ENCODE measurements at places on chromosomes 6 and 20.

DNA sequence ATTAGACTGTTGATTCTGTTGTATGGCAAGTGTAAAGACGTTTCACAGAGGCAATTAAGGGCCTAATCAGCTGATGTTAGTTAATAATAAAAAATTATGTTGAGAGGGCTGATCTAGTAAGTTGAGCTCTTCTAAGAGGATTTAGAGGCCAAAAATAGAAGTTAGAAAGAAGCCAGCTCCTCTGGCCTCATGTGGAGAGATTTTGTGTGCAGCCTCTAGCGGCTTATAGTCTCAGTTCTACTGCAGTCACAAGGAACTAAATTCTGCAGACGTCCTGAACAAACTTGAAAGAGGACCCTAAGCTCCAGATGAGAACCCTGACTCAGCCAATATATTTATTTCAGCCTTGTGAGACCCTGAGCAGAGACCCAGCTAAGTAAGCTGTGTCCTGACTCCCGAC is 498.6 kb downstream of the BTBD3 start:
- DNase-seq: no peak

GRCh38 chr6:21881969-21882465 is 288.5 kb downstream of the SOX4 start:
- DNase-seq: no peak

DNA sequence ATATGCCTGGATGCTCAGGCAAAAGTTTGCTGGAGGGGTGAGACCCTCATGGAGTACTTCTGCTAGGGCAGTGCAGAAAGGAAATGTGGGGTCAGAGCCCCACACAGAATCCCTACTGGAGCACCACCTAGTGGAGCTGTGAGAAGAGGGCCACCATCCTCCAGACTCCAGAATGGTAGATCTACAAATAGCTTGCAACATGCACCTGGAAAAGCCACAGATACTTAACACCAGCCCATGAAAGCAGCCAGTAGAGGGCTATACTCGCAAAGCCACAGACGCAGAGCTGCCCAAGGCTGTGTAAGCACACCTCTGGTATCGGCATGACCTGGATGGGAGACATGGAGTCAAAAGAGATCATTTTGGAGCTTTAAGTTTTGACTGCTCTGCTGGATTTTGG is 60.7 kb upstream of the GJE1 start:
- no peak for DNase-seq

- no peak for DNase-seq
Observed at GRCh38 chr6:157841211-157841840, 18.3 kb downstream of the SNX9 start.

- no peak for DNase-seq
Observed at GRCh38 chr6:147507162-147508041, 1.1 kb upstream of the SAMD5 start.

- no peak for DNase-seq
Observed at GRCh38 chr20:22796469-22797077, 212.2 kb upstream of the FOXA2 start.

GRCh38 chr6:15309611-15310283 is 63.9 kb downstream of the JARID2 start:
- DNase-seq: no peak

DNA sequence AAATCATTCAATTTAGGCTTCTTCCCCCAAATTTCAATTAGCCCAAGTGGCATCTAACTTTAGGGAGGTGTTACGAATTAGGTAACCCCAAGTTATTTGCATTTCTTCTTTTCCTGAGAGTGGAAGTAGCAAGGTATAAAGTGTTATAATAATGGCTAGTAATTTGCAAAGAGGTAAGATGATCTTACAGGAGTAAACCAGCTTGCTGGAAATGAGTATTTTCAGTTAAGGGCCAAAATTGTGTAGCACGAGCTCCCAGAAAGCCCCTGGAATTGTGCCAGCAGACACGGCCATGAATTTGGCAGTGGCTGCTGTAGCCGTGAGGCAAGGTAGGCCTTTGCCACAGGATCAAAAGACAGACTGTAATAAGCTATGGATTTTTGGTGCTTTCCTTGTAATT is 38.0 kb downstream of the CITED2 start:
- no peak for DNase-seq

DNA sequence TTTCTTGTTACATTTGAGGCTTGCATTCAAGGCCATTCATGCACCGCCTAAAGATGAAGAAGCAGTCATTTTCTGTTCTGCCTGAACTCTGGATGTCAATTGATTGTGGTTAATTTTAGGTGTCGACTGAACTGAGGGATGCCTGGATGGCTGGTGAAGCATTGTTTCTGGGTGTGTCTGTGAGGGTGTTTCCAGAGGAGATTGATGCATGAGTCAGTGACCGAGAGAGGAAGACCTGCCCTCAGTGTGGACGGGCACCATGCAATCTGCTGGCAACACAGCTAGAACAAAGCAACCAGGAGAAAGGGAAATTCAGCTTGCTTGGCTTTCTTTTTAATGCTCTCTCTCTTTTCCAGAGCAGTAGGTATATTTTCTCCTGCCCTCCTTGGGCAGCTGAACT is 164.1 kb upstream of the ECI2 start:
- no peak for DNase-seq

GRCh38 chr6:169075915-169076654 is 177.6 kb downstream of the THBS2 start:
- DNase-seq: no peak

GRCh38 chr20:6654513-6655252 is 112.8 kb upstream of the BMP2 start:
- DNase-seq: no peak

- DNase-seq: no peak
Observed at GRCh38 chr6:12718015-12718414, 1.4 kb downstream of the PHACTR1 start.

- DNase-seq: no peak
Observed at GRCh38 chr20:1333462-1334369, 4.8 kb upstream of the SDCBP2 start.

- DNase-seq: no peak
Observed at GRCh38 chr6:4872841-4873240, 96.6 kb downstream of the CDYL start.

DNA sequence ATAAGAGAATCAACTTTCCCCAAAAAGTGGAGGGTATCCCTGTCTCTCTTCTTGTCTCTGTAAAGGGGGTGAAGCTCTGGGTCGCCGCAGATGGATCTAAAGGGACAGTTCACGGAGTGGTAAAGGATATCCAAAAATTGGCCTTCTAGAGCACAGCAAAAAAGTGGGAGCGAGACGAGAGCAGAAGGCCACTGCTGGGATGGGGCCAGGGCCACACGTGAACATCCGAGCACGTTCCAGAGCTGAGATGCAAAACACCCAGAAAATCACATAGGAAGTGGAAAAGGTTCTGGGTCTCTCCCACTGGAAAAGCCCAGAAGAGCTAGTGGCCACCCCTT is 837 bp downstream of the TRAM2 start:
- no peak for DNase-seq

DNA sequence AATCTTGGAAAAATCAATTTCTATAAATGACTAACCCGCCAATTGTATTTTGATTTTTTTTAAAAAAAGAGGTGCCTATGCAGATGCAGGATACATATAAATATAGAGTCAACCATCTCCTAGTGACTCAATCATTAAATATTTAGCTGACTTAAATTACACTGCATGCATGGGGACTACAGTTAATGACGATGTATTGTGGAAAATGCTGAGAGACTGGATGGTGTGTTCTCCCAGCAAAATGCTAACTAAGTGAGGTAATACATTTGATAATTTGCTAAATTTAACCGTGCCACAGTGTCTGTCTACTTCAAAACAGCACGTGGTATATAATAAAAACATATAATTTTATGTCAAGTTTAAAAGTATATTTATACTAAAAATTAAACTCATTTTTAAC is 341.6 kb downstream of the PRKN start:
- DNase-seq: no peak

DNA sequence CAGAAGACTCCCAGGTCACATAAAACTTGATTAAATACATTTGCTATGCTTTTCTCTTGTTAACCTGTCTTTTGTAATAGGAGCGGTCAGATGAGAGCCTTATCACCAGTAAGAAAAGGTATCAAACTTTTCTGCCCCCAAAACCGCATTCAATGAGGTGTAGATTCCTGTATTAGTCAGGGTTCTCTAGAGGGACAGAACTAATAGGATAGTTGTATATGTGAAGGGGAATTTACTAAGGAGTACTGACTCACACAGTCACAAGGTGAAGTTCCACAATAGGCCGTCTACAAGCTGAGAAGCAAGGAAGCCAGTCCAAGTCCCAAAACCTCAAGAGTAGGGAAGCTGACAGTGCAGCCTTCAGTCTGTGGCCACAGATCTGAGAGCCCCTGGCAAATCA is 32.7 kb downstream of the PTPRK start:
- no peak for DNase-seq

DNA sequence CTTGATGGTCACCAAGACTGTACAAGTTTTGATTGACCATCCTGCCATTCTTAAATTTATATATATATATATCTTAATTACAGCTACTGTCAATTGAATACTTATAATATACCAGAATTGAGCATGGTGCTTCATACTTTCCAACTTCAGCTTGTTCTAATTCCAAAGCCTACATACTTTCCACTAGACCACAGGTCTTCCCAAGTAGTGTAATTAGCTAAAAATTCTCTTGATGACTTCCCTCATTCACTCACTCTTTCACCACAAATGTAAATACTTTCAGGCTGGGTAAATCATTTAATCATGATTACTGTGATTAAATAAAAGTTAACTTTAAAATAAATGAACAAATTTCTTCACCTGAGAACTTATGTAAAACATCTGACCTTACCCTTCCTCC is 3.4 kb downstream of the ASF1A start:
- DNase-seq: no peak

DNA sequence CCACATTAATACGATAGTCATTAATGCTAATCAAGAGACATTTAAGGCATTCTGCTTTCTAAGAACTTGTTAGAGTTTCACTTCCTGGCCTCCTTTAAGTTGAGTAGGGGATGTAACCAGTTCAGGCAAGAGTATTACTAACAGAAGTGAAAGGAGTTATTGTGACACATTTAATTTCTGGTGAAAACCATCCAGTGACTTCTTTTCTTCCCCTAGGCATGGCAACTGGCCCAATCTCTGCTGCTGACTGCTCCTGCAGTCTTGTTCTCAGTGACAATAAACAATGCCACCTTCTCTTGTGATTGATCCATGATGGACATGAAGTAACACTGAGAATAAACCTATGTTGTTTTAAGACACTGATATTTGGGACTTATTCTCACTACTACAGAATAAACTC is 130.9 kb upstream of the DEFB112 start:
- no peak for DNase-seq

DNA sequence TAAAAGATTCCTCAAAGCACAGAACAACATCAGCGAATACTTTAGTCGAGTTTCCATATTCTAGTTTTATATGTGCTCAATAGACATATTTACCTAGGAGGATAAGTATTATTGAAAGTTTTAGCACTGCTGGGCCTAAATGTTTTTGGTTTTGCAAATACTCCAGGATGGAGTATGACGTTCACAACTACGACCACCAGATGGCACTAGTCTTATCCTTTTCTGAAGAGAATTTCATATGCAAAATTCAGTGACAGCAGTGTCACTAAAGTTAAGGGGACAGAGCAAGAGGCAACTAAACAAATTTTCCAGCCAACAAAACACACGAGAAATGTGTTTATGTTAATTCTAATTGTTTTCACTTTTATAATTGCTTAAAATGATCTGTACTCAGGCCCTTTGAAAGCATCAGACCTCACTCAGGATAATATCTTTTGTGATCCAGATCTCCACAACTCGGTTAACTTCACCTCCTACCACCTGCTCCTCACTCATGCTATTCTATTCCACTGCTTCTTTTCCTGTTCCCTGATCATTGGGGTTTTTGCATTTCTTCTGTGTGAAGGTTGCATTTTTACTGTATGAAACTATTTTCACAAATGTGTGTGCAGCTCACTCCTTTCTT is 220.8 kb downstream of the TRDN start:
- peak; percentile 26 for DNase-seq

- DNase-seq: no peak
Observed at GRCh38 chr6:16929809-16930208, 168.5 kb upstream of the ATXN1 start.

DNA sequence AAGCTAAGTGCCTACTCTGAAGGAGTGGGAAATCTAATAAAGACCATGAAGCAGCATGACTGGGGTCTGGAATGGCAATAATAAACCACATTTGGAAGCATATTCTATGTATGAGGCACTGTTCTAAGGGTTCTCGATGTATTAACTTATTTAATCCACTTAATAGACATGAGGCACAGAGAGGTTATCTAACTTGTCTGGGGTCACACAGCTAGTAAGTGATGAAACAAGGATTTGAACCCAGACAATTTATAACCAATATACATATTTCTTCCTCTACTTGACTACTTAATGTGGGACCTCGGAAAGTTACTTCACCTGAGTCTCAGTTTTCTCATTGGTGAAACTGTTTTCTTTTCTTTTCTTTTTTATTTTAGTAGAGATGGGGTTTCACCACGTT is 131.3 kb downstream of the PDSS2 start:
- no peak for DNase-seq

DNA sequence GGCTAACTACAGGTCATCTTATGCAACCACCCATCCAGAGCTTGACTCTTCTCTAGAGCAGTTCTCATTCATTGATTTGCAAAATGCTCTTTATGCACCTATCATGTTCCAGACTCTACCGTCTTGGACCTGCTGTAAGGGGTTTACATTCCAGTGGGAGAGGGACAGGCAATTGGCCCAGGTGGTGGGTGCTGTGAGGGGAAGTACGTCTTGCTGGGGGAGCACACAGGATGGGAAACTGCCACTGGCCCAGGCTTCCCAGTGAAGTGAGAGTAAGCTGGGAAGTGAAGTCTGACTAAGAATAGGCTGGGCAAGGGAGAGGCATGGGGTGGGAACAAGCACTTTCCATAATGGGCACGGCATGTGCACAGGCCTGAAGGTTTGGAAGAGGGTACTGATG is 13.8 kb downstream of the OLIG3 start:
- no peak for DNase-seq

DNA sequence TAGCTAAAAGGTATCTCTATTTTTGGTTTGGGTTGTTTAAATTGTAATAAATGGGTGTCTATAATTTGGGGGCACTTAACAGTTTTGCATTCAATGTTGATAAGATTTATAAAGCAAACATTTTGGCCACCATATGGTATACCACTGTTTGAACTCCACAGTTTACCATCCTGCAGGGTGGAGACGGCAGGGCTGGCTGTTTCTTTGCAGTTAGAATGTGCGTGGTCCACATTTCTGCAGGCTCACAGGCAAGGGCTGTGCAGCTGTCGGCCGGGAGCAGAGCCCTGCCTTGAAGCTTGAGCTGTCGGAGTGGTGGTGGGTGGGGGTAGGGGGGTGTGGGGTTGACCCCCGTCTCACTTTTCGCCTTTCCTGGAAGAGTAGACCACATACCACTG is 135.9 kb downstream of the CDH4 start:
- DNase-seq: no peak

DNA sequence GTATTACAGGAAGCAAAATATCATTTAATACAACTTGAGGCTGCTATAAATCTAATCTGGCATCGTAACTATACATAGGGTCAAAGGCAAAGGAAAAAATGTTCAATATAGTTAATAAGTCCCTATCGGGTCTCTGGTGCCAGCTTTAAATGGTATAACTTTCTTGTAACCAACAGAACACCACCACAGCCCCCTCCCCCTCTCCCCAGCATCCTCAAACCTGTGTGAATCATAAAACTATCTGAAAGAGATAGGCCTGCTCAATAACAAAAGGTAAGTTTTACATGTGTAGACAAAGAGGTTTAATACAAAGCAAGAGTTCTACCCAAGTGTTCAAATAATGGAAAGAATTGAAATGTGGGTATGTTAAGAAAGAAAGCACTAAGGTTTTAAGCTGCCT is 12.2 kb downstream of the SMLR1 start:
- DNase-seq: no peak
